ENCODE measurements at places on chromosomes 16 and 17.

DNA sequence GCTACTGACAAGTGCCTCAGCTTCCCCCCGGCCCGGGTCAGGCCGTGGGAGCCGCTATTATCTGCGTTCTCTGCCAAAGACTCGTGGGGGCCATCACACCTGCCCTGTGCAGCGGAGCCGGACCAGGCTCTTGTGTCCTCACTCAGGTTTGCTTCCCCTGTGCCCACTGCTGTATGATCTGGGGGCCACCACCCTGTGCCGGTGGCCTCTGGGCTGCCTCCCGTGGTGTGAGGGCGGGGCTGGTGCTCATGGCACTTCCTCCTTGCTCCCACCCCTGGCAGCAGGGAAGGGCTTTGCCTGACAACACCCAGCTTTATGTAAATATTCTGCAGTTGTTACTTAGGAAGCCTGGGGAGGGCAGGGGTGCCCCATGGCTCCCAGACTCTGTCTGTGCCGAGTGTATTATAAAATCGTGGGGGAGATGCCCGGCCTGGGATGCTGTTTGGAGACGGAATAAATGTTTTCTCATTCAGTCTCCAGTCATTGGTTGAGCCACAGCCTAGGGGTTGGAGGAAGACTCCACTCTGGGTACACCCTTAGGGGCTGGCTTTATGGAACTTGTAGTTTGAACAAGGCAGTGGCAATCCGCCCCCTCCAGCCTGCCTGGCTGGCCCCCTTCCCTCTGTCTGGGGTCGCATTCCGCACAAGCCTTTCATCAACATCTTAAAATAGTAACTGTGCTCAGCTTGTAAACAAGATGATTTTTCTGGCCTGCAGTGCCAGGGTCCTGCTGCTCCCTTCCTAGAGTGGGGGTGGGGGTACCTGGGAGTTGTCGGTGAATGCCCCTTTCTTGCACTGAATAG, 4.1 kb downstream of the SYNGR2 start:
- no peak for DNase-seq

GRCh38 chr17:2982854-2983253, 80.6 kb downstream of the OR1D5 start:
- no peak for DNase-seq

DNA sequence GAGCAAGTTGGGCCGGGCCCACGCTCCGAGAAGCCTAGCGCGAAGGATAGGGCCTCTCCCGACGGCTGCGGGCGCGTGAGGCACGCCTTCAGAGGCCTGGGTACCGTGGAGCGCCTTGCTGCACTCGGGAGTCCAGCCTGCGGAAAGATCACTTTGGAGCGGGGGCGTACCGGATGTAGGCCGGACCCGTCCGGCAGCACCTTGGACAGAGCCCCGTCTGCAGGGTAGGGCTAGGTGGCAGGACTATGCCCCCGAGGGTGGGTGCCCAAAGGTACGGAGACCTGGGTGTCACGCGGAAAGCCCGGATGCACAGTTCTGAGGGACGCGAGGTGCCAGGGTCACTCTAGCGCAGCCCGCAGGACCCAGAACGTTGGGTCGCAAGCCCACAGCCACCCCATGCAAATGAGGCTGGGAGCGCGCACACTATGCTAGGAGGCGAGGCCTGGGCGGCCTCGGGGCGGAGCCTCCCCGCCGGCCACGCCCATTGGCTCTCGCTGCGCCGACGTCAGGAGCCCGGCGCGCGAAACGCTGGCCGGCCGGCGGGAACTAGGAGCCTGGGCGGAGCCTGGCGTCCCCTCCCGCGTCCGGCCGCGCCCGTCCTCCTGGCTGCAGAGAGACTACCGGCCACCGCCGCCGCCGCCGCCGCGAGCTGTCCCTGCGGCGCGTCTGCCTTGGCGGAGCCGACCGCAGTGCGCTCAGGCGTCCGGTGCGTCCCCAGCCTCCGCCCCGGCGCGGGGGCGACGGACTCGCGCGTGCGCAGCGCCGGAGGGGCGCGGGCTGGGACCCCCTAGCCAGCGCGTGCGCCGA, at the start of gene PAQR4:
Gene PAQR4 (plus strand): TSS at position 611 of the 807 bp plus-strand sequence. CDS start 327 bp downstream, outside the sequence.
- DNase-seq, result no peak

GRCh38 chr17:17547210-17547764, 44.2 kb downstream of the PEMT start:
- no peak for DNase-seq

- no peak for DNase-seq
Measured at GRCh38 chr16:354971-355461, 2.5 kb upstream of the AXIN1 start.

DNA sequence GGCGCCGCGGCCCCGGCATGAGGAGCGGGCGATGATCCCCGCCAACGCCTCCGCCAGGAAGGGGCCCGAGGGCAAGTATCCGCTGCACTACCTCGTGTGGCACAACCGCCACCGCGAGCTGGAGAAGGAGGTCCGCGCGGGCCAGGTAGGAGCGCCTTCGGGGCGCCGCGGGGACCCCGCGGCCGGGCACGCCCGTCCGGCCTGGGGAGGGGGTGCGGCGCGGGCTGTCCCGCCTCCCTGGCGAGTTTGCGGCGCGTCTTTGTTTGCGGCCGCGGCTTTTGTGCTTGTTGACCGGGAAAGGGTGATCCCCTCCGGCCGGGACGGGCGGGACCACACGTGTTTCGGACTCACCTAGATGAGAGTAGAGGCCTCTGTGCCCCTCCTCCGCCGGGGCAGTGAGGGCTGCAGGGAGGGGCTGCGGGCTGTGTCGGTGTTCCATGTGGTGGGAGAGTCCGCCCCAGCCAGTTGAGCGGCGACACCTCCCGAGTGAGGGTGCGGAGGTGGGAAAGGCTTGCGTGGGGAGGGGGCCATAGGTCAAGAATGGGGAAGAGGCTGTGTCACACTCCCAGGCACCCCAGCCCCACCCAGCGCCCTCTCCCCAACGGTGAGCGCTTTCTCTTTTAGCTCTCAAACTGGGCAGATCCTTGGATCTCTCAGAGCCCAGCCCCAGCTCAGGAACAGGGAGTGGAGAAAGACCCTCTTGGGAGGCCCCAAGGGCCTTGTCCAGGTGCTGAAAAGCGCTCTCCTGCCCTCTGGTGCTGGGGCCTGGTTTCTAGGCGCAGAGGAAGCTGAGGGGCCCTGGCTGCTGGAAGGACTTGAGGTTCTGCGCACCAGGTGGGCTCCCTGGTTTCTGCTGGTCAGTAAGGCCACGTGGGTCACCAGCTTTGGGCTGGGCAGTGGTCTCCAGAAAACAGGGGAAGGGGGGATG, 923 bp downstream of the ANKRD13B start:
- DNase-seq, result no peak

- no peak for DNase-seq
Measured at GRCh38 chr17:32876417-32877163, at the start of gene MYO1D. MYO1D (minus strand) TSS chr17:32877124; CDS start chr17:32876872, 252 bp downstream.

DNA sequence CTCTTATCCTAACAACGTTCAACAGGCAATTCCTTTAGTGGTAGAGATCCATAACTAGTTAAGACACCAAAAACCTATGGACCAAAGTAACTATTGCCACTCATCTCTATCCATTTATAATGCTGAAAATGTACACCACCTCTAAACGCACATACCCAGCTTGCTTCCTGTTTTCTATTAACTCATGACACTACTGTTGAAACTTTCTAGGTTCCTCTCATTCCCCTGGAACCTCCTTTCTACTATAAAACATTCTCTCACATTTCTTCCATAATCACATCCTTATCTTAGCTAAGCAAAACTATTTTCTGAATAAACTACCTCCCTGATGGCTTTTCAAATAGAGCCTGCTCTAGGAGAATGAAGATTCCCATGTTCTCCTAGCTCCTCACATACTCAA, 42.9 kb upstream of the KSR1 start:
- no peak for DNase-seq

- DNase-seq, result no peak
Measured at GRCh38 chr16:50708373-50709060, 15.1 kb downstream of the NOD2 start.

DNA sequence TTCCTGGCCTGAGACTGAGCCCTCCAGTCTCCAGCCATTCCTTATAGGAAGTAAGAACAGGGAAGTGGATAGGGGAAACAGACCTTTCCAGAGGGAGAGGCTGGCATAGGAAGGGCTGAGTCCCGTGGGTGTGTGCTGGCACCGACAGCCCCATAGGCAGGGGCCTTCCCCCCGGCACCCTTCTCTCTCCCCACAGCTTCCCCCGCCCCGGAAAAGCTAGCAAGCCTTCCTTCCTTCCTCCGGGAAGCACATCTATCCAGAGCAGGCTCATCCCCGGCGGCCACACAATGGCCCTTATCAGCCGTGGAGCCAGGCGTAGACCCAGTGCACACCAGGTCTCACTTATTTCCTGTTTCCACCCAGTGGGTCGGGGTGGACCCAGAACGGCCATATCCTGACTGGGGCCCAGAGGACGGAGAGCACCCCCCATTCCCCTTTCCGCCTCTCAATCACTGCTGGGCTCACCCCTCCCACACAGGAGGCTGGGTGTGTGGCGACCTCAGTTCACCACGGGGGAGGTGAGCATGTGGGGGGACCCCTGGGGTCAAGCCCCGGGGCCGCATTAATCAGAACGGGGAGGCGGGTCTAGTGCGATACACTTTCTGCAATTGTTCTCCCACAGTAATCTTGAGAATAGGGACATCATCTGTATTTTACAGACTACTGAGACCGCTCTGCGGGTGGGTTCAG, 950 bp upstream of the MYO1C start:
- no peak for DNase-seq

GRCh38 chr16:54891346-54891745, 39.3 kb upstream of the IRX5 start:
- no peak for DNase-seq

- no peak for DNase-seq
Measured at GRCh38 chr17:30345527-30346075, 11.7 kb upstream of the TMIGD1 start.

- DNase-seq, result no peak
Measured at GRCh38 chr16:25838724-25839186, 147.0 kb downstream of the HS3ST4 start.

DNA sequence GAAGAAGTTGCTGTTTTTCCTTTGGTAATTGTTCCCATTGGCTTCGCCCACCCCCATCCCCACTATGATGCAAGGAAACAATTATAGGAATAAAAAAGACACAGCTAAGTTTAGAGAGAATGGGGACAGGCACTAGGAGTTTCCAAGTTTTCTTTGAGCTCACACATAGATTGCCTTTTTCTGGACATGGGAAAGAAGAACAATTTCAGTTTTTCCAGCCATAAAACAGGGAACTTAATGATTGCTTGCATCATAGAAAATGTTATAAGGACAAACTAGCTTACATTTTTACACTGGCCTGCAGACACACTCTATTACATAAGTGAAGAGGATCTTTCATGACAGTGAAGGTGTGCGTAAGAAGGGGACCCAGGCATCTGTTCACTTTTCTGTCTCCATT, 142.3 kb upstream of the ZFHX3 start:
- DNase-seq, result no peak

GRCh38 chr17:28948873-28949184, 2.5 kb downstream of the PHF12 start:
- no peak for DNase-seq

GRCh38 chr17:13792314-13792713, 190.6 kb upstream of the HS3ST3A1 start:
- no peak for DNase-seq

DNA sequence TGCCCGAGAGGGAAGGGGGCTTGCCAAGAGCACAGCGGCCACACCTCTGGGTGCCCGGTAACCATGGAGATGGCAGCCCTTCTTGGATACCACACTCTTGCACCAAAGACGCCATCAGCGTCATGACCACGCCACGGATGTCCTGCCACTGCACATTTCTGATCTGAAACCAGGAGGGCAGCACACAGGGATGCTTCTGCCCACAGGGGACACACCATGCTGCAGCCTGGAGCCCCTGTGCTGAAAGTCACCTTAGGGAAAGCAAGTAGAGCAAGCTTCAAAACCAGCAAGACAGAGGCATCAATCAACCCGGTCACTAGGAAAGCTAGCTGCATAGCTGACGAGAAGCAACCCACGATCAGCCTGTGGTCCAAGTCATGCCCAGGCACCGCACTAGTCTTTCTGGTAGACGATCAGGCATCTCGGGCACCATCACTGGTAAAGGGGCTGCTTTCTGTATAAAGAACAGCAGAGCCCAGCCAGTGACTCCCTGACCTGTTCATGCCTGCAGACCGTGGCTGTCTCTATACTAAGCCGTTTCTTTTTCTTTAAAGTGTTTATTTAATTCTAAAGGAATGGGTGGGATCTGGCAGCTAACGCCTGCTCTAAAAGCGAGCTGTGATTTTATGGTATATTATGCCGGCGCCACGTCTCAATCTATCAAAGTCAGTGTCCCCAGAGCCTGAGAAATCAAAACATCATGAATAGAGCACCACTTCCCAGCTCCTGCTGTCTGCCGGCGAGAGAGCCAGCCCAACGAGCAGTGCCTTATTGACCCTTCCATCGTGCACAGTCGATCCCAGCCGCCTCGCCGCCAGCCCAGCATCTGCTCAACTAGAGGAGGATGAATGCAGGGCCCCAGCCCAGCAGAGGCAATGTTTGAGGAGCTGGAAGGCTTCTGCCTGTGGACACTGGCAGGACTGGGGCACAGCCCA, 244.7 kb downstream of the RBFOX3 start:
- no peak for DNase-seq

GRCh38 chr17:77124192-77124889, 16.4 kb upstream of the SEC14L1 start:
- no peak for DNase-seq

GRCh38 chr17:43389046-43389947, 9.5 kb upstream of the ARL4D start:
- peak; percentile 30 for DNase-seq

GRCh38 chr17:5118219-5118618, 2.4 kb downstream of the USP6 start:
- DNase-seq, result no peak

- DNase-seq, result no peak
Measured at GRCh38 chr17:51869387-51869786, 289.1 kb downstream of the CA10 start.

- DNase-seq, result no peak
Measured at GRCh38 chr17:77451245-77451893, 310.6 kb downstream of the SEC14L1 start.

- no peak for DNase-seq
Measured at GRCh38 chr16:19436540-19436939, 18.9 kb downstream of the TMC5 start.

GRCh38 chr17:42132941-42133340, 10.3 kb downstream of the HSPB9 start:
- no peak for DNase-seq

GRCh38 chr17:65163990-65164495, 26.9 kb downstream of the RGS9 start:
- DNase-seq, result no peak

GRCh38 chr16:70457446-70458166, 3.2 kb downstream of the FCSK start:
- no peak for DNase-seq

GRCh38 chr16:17431012-17431411, 39.7 kb downstream of the XYLT1 start:
- DNase-seq, result no peak

DNA sequence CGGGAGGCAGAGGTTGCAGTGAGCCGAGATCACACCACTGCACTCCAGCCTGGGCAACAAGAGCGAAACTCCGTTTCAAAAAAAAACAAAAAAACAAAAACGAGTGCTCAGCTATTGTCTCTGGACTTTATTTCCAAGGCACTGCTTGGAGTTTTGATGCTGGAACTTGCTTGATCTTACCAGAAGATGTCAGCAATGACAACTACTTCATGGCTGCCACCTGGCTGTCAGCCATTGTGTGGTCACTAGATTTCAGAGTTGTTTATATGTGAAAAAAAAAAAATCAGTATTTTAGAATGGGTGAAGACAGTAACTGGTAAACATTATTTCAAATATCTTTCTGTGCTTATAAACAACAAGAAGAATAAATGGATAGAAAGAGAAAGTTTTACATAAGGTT, 26.3 kb upstream of the OR4D1 start:
- no peak for DNase-seq

- DNase-seq, result no peak
Measured at GRCh38 chr17:8862213-8863056, 5.0 kb downstream of the PIK3R6 start.

GRCh38 chr17:61568219-61569072, 22.6 kb downstream of the NACA2 start:
- no peak for DNase-seq

Measured in SIG-M5 (cell line).